Left cardiac atrium (tissue), 4 donors: ENCODE measurements at places on chromosomes 11 and 22. TPM values are rescaled to one million over a fixed set of nuclear protein-coding genes. Genes with fewer than 3 reads are reported as not detected.

GRCh38 chr11:69384251-69385143, 90.5 kb downstream of the MYEOV start:
- no peak for DNase-seq

DNA sequence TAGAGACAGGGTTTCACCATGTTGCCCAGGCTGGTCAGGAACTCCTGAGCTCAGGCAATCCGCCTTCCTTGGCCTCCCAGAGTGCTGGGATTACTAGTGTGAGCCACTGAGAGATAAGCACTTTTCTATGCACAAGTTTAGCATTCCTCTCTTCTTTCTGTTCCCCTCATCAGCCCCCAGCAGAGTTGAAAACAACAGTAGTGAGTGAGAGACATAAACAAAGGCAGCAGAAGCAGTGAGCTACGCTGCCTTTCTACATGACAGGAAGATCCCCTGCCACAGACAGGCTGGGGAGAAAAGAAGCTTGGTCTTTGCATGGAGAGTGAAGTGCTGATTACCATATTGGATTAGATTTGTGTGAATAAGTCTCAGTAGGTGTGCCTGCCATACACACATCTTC, 392.0 kb upstream of the KIRREL3 start:
- DNase-seq = no peak

Gene FERMT3
- 25.8 TPM for total RNA-seq

Gene GPHA2
- total RNA-seq = not detected

GRCh38 chr11:57752954-57753353, 1.3 kb upstream of the BTBD18 start:
- no peak for DNase-seq
